CD4-positive, alpha-beta T cell treated with Interleukin-6 at 100 ng/mL for 8 hours (primary cell): ENCODE measurements at places on chromosomes 5 and 9.

GRCh38 chr5:79983618-79984017, 7.4 kb downstream of the MTX3 start:
- DNase-seq, result no peak

DNA sequence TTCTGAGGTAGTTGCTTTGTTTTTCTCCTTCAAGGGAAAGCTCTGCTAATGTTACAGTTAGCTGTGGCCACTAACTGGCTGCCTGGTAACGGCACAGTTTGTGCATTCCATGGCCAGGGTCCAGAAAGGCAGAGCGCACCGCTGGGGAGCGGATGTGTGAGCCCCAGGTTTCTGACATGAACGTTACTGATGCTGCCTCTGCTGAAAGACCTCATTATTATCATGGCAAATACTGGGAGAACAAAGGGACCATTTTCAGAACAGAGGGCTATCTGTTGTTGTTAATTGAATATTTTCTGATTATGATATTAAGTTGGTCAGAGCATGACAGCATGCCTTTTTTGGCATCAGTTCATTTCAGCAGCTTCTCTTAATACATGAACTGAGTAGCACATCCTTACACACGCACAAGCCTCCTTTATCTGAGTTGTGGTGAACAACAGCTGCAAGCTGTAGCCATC, 134.1 kb downstream of the NUDT12 start:
- DNase-seq, result no peak

- DNase-seq, result no peak
Measured at GRCh38 chr9:138104251-138105122, 226.9 kb downstream of the CACNA1B start.

GRCh38 chr5:122947772-122948171, 88.8 kb downstream of the PPIC start:
- DNase-seq, result no peak

GRCh38 chr5:73678322-73678740, 52.3 kb downstream of the ARHGEF28 start:
- no peak for DNase-seq

- no peak for DNase-seq
Measured at GRCh38 chr5:155530046-155530445, 516.5 kb downstream of the KIF4B start.

DNA sequence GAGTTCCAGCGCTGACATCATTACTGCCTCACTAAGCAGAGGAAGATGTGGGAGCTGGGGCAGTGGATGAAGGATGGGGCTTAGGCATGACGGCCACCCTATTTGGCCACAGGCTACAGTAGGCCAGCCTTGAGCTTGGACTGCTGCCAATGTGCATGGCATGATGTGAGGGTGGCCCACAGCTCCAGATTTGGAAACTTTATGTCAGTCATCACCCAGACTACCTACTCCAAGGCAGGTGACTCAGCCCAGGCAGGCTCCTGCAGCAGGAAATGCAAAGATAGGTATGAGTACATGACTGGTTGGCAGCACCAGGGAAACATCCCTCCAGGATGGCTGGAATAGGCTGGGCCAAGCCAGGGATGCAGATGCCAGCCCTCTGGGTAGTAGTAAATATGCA, 303.6 kb downstream of the SPOCK1 start:
- no peak for DNase-seq

- DNase-seq, result no peak
Measured at GRCh38 chr9:124222109-124222508, 35.6 kb upstream of the NEK6 start.

DNA sequence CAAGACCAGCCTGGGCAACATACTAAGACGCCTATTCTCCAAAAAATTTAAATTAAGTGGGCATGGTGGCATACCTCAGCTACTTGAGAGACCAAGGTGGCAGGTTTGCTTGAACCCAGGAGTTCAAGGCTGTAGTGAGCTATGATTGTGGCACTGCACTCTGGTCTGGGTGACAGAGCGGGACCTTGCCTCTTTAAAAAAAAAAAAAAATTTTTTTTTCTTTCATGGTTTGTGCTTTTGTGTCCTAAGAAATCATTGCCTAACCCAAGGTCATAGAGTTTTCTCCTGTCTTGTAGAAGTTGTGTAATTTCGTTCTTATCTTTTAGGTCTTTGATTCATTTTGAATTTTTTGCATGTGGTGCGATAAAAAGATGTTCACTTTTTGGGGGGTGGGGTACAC, 12.3 kb downstream of the GPBP1 start:
- no peak for DNase-seq

DNA sequence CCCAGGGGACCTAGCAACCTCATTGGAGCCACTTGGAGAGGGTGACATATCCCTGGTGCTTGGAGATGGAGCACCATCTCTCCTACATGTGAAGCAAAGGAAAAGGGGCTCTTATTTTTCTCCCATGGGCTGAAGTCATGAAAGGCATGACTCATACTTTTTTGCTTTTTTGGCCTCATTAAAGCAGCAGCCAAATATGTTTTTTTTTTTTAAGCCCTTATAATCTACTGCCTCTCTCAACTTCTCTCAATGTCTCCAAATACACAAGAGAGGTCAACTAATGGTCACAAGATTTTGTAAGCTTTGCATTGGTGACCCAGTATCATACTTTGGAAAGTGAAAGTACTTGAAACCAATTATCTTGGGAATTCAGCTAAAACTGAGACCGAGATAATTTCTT, 1.6 kb upstream of the CFAP90 start:
- DNase-seq, result no peak

- no peak for DNase-seq
Measured at GRCh38 chr5:171968531-171968930, 37.9 kb downstream of the FBXW11 start.

- DNase-seq, result no peak
Measured at GRCh38 chr5:10565785-10566542, 2.1 kb downstream of the ANKRD33B start.

GRCh38 chr9:84677080-84677479, 7.6 kb downstream of the NTRK2 start:
- no peak for DNase-seq
